Common myeloid progenitor, CD34-positive (primary cell): ENCODE measurements at places on chromosomes 16 and 17.

DNA sequence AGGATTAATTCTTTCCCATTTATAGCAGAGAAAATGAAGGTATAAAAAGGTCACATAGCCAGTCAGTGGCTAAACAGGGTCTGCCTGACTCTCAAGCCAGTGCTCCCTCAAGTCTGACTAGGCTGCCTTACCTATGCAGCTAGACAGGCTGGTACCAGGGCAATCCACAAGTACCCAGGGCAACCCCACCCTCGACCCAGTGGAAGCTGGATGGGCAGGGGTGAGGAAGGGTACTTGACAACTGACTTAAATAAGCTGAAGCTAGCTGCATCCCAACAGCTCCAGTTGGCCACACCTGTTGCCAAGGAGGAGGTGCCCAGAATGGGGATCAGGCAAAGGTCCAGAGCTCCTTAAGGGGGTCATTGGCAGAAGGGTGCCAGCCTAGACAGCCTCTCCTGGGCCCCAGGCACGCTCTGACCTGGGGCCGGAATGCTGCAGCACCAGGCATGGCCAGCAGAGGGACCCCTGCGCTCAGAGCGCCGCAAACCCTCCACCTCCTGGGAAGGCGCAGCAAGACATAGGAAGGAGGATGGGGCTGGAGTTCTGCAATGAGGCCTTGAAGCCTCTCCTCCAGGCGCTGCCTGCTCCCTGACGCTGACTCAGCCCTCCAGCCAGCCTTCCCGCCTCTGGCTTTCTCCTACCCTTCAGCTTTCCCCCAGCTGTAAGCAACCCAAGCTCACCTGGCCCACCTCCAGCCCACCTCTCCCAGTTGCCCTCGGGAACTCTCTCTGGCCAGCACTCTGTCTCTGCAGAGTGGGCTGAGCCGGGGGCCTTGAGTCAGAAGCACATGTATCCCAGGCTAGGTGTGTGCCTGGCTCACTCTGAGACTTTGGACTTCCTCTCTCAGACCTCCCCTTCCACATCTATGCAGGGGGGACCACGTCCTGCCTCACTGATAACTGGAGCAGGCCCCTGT is 28.8 kb downstream of the MPP2 start:
- peak; percentile 50 for DNase-seq

DNA sequence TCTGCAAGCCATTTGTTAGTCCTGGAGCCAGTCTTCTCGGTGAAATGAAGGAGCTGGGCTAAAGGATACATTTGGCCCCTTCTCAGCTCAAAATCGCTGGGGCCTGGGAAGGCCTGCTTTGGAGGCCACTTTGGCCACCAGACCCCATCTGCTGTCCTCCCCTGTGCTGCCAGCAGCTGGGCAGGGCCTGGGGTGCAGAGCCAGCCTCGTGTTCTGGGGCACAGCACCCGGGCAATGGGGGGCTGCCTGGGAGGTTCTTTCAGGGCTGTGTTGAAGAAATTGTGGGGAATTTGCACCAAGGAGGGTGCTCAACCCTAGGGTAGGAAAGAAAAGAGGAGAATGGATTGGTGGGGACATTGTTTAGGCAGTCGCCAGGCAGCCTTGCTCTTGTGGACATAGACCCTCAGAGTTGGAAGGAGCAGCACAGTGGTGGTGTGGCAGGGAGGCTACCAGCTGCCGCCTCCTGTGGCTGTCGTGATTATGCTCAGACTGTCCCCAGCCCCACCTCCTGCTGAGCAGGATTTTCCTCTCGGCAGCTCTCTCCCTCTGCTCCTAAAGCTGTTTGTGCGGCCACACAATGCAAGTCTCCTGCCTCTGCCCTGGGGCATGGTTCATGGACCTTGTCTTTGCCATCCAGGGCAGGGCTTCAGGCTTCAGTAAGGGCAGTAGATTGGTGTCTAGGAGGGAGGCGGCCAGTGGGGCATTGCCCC is 174.8 kb downstream of the NTN1 start:
- DNase-seq, result no peak

DNA sequence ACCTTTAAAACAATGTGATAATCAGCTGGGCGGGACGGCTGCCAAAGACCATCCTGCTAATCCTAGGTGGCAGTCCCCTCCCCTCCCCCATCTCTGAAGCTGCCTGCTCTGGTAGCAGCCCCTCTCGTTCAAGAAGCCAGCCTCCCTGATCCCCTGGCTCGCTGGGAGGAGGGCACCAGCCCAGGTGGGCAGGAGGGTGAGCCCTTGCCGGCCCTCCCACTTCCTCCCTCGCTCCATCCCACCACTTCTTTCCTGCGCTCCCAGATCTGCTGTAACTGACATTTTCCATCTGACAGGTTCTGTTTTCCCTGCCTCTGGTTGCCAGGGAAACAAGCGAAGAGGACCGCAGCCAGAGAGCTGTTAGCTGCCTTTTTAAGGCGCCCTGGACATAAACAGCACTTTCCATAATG is 155.7 kb upstream of the TNRC6C start:
- peak; percentile 43 for DNase-seq

- no peak for DNase-seq
Measured at GRCh38 chr17:56157845-56158244, 4.6 kb downstream of the ANKFN1 start.

- peak; percentile 57 for DNase-seq
Measured at GRCh38 chr17:81519284-81520020, 6.9 kb upstream of the ACTG1 start.

DNA sequence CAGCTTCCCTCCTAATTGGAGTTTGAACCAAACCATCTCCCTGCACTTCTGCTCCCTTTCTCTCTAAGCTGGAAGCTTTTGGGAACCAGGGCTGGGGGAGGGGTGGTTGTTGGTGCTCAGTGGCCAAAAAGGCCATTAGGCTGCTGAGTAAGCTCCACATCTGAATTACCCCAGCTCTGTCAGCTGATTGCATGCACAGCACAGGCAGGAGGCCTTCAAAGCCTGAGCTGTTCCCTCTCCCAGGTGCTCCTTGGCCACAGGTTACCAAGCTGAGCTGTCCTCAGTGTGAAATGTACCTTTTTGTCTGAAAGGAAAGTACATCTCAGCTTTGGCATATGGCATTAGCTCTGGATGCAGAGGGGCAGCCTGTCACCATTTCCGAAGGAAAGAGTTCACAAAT is 6.2 kb upstream of the TBKBP1 start:
- DNase-seq, result no peak

- DNase-seq, result no peak
Measured at GRCh38 chr16:88691129-88691813, 5.0 kb upstream of the SNAI3 start.

DNA sequence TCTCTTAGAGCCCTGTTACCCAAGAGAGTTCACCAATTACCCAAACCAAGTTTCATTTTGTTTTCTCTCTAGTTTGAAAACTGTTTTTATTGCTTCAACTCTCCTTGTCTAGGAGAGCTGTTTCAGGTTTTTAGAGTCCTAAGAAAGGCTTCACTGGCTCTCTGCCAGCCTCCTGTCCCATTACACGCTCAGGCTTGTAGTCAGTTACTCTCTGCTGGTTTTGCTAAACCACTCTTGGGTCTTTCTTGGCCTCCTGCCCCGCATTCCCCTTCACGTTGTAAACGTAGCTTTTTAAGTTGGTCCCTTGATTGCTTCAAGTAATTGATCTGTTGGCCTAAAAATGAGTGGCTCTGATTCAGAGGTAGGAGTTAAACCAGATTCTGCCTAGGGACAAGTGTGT is 529.1 kb downstream of the MAF start:
- no peak for DNase-seq
